Mesenteric fat pad (tissue), 1 donor: ENCODE measurements at places on chromosomes 5 and 9. TPM values are rescaled to one million over a fixed set of nuclear protein-coding genes. Genes with fewer than 3 reads are reported as not detected.

DNA sequence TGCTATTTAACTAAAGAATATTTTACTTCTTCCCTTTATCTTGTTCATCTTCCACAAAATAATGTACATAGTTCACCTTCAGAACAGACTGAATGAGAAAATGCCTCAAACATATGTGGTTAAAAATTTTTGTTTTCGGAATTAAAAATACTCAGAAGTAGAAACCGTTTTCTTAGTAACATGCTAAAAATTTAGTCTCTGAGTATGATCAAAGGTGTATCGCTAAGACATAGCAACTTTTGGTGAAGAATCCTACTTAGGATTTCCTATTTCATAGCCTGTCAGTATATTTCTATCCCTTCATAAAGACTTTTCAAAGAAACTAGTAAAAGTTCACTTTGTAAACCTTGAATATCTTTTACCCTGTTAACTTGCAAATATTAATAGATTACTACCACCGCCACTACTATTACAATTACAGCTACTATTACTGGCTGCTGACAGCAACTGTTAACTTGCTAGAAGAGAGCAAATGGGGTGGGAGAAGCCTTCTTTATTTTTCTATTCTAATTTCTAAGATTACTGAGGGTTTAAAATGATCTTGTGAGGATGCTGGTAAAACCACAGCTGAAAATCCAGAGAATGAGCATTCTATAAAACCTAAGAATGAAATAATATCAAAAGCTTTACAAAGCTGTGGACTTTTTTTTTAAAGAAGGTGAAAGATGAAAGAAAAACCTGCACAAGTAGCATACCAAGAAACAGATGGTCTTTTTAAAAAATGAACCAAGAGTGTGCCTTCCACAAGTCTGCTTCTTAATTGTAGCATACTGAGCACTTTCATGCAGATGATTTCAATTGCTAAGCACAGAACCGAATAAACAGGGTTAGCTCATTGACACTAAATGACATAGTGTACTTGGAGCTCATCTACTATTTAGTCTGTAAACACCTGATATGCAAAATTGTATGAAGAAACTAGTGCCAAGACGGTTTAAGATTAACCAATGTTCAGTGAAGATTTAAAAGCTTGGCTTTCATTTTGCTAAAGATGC is 246.3 kb upstream of the EFNA5 start:
- no peak for DNase-seq

- DNase-seq, result no peak
Measured at GRCh38 chr5:15079566-15079965, 208.0 kb upstream of the ANKH start.

GRCh38 chr9:88786291-88787079 is 204.8 kb upstream of the S1PR3 start:
- no peak for DNase-seq

DNA sequence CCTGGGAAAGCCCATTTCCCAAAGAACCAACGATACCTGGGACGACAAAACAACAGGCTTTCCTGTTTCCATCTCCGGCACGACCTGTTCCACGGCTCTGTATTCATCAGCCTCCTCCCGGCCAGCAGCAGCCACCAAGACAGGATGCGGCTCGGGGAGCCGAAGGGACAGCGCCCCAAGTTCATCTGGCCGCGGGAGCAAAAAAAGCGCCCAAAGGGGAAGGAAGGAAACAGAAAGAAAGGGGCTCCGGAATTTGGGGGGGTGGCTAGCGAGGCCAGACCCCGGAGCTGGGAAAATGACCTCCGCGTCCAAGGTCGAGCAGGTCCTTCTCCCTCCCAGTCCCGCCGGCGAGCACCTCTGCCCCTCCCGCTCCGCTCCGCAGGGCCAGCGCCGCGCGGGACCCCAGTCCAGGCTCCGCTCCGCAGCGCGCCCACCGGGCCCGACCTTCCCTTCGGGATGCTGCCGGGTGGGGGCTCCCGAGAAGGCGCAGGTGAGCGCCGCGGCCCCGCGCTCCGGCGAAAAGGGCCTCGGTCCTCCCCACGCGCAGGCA is 608 bp downstream of the ELOVL7 start:
- no peak for DNase-seq

DNA sequence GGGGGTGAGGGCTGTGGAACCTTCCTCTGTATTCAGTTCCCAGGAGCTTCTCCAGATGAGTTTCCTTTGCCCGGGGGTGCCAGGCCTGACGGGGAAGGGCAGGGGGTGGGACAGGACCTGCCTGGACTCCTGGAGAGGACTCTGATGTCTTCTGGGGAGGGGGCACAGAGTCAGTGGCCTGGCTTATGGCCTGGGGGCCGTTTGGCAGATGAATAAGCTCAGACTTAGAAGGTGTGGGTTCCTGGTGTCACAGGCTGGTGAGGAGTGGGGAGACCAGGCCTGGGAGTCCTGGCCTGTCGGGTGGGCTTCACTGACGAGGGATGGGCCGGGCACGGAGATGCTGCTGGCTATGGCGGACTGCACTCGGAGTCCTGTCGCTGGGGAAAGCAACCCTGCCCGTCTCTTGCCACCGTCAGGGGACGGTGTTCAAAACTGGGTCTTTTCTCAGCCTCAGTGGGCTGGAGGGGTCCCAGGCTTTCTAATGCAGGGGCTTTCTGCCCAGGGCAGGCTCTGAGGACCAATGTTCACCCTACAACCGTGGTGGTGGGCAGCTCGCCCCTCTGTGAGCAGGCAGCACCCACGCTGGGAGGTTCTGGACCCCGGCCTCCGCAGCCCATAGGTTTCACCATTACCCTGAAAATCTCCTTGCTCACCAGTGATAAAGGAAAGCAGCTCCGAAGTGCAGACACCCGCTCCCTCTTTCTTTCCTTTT is 16.2 kb downstream of the COL5A1 start:
- no peak for DNase-seq

DNA sequence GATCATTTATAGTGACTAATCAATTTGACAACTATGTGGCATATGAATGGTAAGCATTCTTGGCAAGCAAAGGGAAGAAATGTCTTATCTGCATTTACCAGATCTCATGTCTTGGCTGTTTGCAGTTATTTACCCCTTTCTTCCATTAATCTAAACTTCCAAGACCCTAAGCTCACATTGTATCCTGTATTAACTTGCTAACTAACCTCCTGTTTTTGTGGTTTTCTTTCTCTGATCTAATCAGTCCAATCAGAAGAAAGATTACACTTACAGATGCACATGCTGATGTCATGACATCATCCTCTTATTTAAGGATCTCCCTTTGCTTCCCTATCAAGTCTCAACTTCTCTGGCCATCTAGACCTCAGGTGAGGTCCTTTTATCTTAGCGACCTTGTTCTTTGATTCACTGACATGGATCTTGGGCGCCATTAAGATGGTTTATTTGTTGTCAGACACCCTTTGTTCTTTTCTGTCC is 95.5 kb downstream of the F2RL2 start:
- DNase-seq, result no peak

- no peak for DNase-seq
Measured at GRCh38 chr9:36713515-36714490, 141.1 kb downstream of the MELK start.

DNA sequence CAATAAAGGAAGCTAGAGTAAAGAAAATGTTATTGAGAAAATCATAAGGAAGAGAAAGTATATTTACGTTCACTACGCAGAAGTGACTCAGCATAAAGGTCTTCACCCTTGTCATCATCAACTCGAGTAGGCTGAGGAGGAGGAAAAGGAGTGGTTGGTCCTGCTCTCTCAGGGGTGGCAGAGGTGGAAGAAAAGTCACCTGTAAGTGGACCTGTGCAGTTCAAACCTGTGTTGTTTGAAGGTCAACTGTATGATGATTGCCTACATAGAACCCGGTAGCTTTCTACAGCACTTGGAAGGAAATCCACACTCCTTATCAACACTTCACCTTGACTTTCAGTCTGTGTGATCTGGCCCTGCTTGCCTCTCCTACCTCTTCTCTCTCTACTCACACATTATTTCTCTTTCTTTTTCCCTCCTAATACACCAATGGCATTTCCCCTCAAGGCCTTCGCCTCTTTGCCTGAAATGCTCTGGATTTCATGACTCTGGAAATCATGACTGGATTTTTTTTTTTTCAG is 109.3 kb upstream of the CPEB4 start:
- DNase-seq, result no peak

GRCh38 chr9:37036371-37036775 is 2.3 kb upstream of the PAX5 start:
- DNase-seq, result no peak

- DNase-seq, result no peak
Measured at GRCh38 chr5:59130431-59130830, 547.6 kb downstream of the RAB3C start.

GRCh38 chr9:133188006-133188842 is 20.8 kb downstream of the OBP2B start:
- peak; percentile 80 for DNase-seq

DNA sequence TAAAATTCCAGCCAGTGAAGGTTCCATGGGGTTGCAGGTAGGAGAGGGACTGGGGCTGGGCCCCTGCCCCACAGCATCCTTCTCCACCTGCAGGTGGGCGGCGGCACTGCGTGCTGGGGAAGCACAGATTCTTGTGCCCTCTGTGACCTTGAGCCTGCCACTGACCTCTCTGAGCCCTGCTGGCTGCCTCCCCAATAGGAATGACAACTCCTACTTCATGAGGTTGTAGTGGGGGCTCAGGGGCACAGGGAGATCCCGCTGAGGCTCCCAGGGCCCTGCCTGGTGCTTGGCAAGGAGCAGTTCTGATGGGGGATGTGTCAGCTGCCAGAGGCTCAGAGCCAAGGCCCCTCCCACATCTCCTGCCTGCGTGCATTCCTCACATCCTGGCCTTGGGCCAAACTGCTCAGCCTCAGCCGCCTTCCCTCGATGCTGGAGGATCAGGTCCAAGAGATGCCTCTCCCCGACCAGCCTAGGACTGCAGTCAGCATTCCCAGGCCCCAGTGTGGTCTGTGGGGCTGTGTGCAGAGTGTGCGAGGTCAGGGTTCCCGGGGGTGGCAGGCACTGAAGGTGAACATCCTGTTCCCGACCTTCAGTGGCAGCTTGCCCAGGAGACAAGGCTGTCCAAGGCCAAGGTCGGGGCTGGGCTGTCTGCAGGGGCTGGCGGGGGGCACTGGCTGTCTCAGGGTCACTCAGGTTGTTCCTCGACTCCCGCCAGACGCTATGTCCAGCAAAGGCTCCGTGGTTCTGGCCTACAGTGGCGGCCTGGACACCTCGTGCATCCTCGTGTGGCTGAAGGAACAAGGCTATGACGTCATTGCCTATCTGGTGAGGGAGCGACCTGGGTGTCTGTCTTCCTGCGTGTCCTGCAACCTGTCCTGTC is 7.0 kb downstream of the ASS1 start:
- peak; percentile 94 for DNase-seq

DNA sequence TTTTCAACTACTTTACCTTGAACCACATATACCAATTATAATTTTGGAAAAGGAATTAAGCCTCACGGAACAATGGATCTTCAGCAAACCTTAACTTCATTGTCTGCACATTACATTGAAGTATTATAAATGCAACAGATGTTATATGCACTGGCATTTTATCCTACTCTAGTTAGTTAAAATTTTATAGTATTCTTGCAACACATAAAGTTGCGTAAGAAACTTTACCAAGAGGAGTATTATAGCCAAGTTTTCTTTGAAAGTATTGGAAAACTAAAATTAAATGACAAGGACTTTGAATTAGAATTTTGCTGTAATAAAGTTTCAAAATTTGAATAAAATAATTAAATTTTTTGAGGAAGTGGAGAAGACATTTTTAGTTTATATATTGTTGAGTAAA is 63.4 kb upstream of the SREK1 start:
- no peak for DNase-seq

DNA sequence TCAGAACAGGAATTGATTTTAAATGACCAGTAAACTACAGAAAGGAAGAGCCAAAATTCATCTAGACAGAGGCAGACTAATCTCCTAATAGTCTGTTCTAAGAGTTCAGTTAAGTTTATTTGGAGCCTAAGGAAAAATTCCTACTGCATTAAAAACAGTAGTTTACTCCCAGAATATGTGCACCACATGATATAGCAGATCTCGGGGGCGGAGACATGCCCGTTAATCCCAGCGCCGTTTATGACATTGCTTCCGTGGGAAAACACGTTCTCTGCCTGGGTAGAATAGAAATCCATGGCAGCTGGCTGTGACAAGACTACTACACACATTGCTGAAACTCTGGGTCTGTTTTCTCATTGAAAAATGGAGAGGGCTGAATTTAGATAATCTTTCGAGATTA is 11.4 kb downstream of the HABP4 start:
- no peak for DNase-seq

- DNase-seq, result no peak
Measured at GRCh38 chr9:135606885-135607259, 32.5 kb downstream of the GLT6D1 start.

DNA sequence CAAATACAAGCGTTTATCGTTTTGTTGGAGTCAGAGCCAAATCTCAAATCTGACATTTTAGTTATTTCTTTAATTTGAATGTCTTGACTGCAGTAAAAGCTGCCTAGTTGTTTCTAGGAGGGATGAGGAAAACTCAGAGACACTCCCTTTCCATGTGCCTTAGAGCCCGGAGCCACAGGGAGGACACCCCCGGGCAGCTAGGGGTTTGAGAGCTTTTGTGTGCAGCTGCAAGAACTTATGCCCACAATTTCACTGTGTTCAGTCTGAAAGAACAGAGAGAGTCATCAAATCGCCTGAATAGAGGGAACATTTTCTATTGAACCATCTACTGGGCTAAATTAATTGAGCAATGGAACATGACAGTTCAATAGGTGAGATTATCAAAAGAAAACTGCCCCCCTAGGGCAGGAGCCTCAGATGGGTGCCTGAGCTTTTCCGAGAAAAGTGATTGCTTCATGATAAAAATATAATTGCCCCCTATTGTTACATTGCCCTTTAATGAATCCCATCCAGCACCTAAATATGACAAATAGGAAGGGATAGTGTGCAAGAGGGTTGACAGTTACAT is 709.3 kb upstream of the RGMB start:
- DNase-seq, result no peak

Gene ZNF883
- total RNA-seq, result 2.5 TPM

Gene TPPP
- 5.4 TPM for total RNA-seq

Gene PCDHA1
- not detected for total RNA-seq

Gene SLC36A3
- not detected for total RNA-seq

Gene IGFBPL1
- not detected for total RNA-seq

Gene PCDHA13
- 0.58 TPM for total RNA-seq

Gene F12
- total RNA-seq, result not detected
